Esophagus squamous epithelium (tissue), 5 donors: ENCODE measurements at places on chromosomes 7 and 10.

DNA sequence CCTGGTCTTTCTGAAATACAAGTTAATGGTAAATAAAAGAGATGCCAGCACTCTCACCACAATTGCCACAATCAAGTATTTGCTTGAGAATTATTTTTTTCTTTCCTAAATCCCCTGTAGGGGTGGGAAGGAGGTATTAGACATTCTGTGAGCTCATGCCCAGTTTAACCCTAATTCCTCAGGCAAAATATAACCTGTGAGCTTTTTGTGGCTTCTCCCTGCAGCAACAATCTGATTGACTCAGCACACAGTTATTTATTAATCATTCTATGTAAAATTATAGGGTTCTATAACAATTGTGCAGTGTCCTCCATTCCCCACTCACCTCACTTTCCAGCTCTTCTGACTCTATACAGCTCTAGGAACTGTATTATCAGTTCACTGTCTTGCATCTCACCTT, 66.3 kb downstream of the GLI3 start:
- DNase-seq: no peak

DNA sequence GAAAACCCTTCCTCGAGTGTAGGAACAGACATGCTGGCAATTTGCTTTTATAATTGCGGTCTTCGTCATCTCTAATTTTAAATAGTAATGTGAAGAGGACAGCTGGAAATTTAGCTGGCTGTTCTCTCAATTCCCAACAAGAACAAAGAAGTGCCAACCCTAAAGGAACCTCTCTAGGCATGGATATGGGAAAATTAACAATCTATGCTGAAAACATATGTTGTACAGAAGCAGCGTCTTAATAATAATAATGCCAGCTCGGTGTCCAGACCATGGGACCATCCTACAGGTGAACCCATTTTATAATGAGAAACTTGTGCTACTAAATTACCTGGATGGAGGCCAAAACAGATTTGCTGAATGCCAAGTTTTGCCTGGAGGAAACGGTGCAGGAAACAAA, 641.4 kb upstream of the MGMT start:
- DNase-seq: no peak

DNA sequence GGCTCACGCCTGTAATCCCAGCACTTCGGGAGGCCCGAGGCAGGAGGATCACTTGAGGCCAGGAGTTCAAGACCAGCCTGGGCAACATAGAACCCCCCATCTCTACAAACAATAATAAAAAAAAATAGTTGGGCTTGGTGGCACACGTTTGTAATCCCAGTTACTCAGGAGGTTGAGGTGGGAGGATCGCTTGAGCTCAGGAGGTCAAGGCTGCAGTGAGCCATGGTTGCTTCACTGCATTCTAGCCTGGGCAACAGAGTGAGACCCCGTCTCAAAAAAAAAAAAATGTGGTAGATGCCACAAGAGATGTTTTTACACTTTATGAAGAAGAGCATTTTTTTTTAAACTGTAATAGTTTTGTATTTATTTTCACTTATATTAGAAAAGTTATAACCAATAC, 12.8 kb downstream of the NYAP1 start:
- DNase-seq: no peak

DNA sequence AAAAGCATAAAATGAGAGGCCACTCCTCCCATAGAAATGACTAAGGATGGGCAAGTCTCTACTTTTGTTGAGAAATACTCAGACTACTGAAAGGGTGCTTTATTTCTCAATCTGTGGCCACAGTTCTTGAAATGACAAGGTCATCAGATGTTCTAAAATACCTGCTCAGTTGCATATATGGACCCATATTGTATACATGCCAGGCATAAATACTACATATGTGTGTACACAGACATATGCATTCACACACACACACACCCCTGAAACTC, 691.5 kb upstream of the SORCS1 start:
- DNase-seq: no peak

GRCh38 chr10:112969542-112969941, 19.5 kb downstream of the TCF7L2 start:
- no peak for DNase-seq

GRCh38 chr7:40882071-40882658, 747.4 kb downstream of the SUGCT start:
- no peak for DNase-seq

DNA sequence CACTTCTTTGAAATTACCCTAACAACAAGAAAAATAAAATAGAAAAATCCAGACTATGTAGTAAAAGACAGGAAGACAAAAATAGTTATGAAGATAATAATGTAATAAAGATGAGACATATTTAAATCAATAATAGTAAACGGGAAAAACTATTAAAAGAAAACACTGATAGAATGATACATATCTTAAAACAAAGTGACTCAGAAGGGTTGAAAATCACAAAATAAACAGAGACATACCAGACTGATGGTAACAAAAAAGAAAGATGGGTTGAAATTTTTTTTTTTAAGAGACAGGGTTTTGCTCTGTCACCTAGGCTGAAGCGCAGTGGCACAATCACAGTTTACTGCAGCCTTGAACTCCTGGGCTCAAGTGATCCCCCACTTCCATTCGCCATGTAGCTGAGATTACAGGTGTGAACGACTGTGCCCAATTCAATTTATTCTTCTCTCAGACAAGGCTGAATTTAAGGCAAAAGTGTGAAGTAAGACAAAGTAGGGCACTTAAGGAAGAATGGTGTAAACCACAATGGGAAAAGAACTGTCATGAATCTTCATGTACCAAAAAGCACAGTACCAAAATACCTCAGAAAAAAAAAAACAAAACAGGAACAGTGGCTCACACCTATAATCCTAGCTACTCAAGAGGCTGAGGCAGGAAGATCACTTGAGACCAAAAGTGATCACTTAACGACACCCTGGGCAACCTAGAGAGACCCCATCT, 47.4 kb downstream of the LMBR1 start:
- no peak for DNase-seq

DNA sequence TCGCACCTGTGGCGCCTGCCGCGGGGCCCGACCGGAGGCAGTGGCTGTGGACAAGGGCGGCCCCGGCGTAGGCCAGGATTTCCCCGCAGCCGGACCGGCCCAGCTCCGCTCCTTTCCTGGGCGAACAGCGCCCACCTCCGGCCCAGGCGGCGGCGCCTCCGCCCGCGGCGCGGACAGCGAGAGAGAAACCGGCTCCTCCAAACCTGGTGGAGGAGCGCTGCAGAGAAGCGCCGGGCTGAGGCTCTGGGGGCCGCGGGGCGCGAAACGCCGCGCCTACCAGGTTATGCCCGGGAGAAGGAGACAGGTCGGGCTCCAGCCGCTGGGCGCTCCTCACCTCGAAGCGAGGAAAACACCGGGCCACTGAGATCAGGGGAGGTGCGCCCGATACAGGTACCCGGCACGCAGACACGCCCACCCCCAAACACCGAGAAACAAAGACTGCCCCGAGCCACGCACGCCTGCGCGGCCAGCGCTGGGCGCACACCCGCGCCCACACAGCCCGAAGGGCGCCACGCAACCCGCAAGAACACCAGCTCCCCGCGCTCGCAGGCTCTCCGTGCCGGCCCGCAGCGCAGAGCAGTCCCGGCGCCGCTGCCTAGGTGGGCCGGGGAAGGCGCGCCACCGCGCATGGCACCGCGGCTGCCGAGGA, 3.3 kb downstream of the GRID1 start:
- DNase-seq: no peak

DNA sequence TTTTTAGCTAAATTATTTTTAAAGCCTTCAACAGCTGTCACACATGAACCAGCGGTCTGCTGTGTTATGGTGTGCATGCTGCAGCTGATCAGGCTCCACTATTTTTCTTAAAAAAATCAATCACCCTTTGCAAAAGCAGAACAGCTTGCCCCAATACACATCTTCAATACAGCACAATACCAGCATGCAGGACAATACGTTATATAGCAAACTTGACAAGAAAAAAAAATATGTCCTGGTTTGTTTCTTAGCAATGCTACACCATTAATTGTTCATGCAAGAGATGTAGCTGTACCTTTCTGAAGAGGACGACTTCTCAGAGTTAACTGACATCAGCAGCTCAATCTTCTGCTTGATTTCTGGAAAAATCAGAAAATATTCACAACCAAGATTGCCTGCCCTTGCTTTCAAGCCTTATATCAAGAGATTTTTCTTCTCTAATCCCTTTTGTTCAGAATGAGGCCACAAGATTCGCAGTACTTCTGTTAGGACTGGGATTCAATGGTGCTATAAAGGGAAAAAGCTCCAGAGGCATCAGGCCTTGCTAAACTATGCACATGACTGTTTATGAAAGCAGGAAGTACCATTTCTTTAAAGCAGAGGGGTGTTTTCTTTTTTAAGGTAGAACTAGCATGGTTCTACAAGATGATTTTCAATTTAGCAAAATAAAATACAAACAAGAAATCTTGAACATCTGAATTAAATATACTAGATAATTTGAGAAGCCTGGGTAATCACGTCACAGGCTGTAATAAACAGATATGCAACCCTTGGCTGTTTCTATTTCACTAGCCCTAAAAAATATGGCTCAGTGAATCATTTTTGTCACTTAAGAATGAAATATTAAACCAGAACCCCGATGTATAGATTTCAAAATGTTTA, 120.0 kb downstream of the SRPK2 start:
- DNase-seq: no peak

DNA sequence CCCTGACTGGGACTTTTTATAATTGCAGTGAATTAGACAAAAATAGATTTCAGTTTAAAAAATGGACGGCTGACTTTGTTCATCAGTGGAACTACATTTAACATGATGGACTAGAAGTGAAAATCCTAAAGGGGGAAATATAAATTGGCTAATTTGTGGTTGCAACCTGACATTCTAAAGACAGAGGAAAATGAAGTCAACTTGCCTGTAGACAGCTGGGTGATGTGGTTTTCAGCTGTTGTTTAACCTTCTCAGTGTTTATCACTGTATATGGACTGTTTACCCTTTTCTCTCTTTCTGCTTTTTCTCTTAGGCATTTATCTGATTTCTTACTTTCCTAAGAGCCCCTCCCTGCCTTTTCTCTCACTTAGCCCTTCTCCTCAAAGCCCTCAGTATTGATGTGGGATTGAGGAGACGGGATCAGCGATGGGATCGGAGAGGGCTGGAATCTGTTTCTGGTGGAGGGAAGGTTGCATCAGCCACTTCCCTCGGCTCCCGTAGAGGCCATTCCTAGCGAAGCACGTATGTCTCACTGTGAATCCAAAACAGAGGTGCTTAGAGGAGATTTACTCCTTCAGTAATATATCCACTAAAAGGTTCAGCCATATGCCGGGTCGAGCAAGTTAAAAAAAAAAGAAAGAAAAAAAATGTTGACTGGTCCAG, 109.0 kb upstream of the KLF6 start:
- DNase-seq: no peak

DNA sequence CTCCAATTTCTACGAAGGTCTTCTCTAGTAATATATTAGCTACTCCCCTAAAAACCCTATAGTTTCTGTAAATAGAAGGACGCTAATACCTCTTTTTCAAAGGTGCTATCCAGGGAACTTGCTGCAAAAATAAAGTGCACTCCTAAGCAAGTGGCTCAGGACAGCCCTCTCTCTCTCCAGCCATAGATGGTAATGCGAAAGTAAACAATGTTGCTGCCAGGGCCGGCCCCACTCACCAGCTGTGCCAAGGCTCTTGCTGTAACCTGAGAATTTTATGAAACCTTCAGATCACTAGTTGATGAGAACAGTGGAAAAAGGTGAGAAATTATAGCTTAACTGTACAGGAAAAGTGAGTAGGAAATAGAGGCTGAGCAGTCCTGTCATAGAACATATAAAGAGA, 10.9 kb upstream of the TAS2R39 start:
- no peak for DNase-seq

- DNase-seq: no peak
These were observed 2.4 kb downstream of the TPST1 start for GRCh38 chr7:66207540-66207939.

- DNase-seq: no peak
These were observed 51.4 kb upstream of the SCIN start for GRCh38 chr7:12518920-12519681.

- DNase-seq: no peak
These were observed 85.9 kb upstream of the UNC5B start for GRCh38 chr10:71126432-71126831.
